Type B pancreatic cell (in vitro differentiated cells): ENCODE measurements at places on chromosomes 6 and 20. TPM values are rescaled to one million over a fixed set of nuclear protein-coding genes. Genes with fewer than 3 reads are reported as not detected.

KIAA1755 gene
- total RNA-seq = 4.7 TPM in 1 of 2 replicates, not detected in the other

CRISP3 gene
- 57.4 and 120 TPM in 2 replicates for total RNA-seq

ANKRD66 gene
- total RNA-seq = 0.34 TPM in 1 of 2 replicates, not detected in the other

LRRC73 gene
- 1.5 and 2.9 TPM in 2 replicates for total RNA-seq

DNA sequence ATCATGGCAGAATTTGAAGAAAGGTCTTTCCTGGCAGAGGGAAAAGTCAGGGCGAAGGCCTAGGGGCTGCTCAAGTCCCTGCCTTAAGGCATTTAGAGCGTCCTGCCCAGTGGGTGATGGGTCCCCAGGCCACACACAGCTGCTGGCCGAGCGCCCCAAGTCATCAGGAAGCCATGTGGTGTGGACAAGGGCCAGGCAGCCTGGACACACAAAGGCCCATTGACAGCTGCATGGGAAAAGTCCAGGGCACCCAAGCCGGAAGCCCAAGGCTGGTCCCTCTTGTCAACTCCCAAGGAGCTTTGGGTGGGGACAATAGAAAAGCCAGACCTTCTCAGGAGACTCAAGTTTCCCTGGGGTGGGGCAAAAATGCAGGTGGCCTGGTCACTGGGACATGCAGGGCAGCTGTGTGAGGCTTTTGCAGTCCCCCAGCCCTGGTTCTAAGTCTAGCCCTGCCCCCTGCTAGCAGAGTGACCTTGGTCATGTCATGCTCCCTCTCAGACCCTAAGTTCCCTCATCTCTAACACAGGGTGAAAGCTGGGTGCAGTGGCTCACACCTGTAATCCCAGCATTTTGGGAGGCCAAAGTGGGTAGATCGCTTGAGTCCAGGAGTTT is 44.3 kb upstream of the PTGIS start:
- H3K4me3 ChIP-seq = no peak overlapping the region
- DNase-seq = no peak
- H3K4me1 ChIP-seq = peaks cover 10% of the 10 kb centered on the region
- H3K36me3 ChIP-seq = no peaks in the 10 kb centered on the region
- no peak overlapping the region for H3K27ac ChIP-seq
- peaks cover 11% of the 10 kb centered on the region for H3K27me3 ChIP-seq
